Astrocyte of the cerebellum (primary cell): ENCODE measurements at places on chromosomes 6 and 20.

DNA sequence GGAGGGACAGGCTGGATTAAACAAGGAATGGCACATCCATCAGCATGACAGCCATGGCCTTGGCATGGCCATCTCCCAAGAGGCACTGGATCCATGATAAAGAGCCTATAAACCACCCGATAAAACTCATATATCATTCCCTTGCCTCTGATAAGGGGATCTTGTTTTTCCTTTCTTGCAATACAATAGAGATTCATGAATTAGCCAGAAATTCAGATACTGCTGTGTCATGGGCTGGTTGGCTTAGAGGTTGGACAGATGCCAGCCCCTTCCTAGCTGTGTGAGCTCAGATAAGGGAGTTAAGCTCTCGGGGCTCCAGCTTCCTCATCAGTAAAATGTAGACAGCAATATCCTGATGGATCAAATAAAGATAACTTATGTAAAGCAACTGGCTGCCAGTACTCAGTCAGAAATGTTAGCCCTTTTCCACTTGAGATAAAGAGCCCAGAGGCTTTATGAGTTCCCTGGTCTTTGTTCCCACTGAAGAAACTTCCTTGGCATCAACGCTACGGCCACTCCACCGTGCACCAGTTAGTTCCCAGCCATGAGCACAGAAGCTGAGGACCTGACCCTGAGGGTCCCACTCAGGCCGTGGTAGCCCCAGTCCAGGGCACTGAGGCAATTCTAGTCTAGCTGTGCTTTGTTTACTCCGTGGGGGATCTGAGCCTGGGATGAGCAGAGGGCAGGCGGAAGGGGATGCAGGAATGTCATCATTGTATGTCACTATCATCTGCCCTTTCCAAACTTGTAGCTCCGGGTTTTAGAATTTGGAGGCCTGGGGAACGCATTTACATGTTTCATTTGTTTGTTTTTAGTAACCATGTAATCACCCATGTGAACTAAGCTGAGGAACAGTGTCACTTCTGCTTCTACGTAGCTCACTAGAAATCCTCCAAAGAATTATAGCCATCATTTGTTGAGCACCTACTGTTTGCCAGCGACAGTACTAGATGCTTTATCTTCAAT is 67.2 kb upstream of the TBC1D7 start:
- DNase-seq, result peak; percentile 64

DNA sequence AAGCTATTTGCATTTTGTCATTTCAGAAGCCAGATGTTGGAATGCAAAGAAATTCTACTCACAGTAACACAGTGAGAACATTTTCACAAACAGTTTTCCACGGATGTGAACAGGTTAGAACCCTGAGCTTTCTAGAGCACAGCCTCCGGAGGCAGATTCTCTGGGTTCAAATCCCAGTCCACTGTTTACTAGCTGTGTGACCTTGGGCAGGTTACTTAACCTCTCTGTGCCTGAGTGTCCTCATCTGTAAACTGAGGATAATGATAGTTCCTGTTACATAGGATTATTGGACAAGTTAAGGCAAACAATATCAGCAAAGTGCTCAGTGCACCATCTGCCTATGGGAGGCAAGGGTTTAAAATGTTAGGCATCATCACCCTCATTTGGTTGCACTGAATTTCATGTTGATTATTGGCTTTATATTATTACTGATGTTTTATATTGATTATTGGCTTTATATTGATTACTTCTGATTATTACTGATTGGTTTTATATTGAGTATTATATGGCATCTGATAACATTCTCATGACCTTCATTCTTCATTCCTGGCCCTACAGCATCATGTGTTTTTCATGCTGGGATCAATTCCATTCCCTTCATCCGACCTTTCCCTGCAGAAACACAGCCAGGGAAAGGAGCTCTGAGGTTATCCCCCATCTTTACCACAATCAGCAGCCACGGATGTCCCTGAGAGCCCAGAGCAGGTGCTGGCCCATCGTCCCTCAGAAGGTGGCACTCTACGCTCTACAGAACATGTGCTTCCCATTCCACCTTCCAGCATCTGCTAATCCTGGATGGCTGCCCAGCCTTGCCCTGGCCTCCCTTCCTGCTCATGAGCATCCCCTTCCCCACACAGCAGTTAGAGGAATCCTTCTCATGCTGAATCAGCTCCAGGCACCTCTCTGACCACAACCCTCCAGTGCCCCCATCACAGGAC is 283.1 kb downstream of the PREX1 start:
- DNase-seq, result no peak

DNA sequence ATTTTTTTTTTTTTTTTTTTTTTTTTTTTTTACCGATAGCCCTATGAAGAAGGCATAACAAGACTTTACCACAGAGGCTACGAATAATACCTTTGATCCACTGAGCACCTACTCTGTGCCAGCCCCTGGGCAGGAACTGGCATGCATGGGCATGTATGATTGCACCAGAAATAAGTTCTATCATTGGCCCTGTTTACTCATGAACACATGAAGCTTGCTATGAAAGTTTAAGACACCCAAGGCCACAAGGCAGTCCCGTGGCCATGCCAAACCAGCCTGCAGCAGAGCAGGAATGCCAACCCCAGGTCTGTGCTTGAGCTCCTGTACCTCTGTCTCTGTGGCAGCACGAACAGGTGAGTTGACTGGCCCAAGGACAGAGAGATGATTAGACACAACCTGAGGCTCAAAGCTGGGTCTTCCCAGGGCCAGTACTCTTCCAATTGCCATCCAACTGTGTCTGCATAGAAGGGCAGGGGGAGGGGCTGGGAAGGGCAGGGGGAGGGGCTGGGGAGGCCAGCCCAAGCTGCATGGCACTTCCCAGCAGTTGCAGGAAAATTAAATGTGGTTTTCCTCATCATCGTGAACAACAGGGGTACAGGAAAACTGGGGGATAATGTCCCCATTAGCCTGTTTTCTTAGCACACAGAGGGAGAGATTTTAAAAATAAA is 63.5 kb downstream of the LRFN2 start:
- no peak for DNase-seq

DNA sequence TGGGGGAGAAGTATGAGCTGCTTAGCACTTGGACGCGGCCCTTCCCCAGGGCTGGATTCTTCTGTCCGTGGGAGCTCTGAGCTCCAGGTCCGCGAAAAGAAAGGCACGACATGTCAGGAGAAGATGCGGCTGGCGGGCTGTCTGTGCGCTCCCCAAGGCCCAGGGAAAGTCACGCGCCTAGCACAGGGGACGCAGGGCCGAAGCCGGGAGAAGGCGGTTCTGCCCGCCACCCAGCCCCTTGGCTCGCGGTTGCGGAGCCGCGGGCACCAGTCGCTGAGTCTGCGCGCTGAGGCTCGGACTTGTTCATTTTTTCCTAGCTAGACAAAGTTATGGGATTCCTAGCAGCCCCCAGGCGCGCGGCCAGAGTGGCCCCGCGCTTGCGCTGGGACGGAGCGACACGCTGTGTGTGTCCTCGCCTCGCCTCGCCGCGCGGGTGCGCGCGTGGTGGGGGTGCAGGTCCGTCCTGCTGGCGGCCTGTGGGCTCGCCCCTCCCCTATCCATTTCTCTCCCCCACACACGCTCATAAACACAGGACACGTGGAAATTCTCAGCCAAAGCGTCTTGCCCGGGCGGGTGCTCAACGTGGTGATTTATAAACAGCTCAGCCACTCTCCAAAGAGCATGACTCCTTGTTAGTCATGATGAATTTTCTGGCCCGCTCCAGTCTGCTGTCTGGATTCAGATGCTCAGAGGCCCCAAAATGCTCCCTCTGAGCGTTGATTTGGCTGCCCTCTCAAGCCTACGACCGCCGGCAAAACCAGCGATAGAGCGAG is 1.9 kb upstream of the POU3F2 start:
- DNase-seq, result no peak

GRCh38 chr6:35496036-35496840 is 641 bp downstream of the TEAD3 start:
- DNase-seq, result no peak

DNA sequence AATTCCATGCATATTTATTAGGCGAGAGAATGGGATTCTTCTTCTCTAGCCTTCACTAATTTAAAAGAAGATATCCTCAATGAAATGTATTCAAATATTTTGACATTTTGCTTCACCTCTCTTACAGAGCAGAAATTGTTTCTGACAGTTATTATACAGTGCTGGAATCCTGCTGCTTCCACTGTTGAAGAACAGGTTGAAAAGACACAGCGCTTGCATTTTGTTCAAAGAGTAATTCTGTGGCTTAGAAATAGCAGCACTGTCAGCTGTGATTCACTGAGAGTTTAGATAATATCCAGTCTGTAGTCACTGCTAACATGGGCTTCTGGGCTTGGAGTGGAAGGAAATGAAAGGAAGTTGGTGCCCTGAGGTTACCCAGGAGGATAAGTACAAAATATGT is 117.1 kb upstream of the FBXL4 start:
- DNase-seq, result no peak

- no peak for DNase-seq
Measured at GRCh38 chr20:33463332-33464101, 20.0 kb upstream of the SNTA1 start.

DNA sequence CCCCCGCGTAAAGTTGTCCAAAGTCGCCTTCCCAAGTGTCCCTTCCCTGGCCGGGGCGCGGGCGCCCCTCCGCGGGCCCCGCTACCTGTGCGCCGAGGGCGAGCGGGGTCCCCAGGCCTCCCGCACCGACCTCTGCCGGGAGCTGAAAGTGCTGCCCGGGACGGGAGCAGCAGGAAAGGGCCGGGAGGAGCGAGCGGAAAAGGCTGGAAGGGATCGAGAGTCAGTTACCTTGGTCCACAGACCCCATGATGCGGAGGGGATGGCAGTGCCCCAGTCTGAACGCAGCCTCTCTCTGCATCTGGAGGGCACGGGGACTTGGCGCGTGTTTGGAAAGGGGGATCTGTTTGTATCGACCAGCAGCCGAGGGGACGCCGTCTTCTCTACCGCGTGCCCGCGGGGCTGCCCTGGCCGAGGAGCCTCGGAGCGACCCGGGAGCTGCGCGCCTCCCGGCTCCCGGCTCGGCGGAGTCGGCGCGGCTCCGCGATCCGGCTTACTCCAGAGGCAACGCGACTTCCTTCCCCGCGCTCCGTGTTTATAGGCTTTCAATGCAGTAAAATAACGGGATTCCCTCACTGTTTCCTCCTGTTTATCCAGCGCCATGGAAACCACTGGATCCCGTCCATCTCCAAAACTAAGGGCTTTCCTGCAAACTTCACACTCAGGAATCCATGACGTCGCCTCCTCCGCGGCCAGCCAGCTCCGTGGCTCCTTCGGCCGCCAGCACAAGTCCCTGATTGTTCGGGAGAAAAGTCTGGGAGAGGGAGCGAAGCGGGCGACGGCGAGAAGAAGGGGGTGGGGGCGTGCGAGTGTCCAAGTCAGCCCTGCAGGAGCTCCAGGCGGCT is 20.0 kb upstream of the NFATC2 start:
- peak; percentile 96 for DNase-seq

GRCh38 chr20:63290677-63291472 is 2.1 kb upstream of the COL20A1 start:
- no peak for DNase-seq

- DNase-seq, result no peak
Measured at GRCh38 chr20:37392441-37393195, 46.7 kb downstream of the SRC start.

- DNase-seq, result peak; percentile 63
Measured at GRCh38 chr20:2102585-2103460, 1.2 kb downstream of the STK35 start.

DNA sequence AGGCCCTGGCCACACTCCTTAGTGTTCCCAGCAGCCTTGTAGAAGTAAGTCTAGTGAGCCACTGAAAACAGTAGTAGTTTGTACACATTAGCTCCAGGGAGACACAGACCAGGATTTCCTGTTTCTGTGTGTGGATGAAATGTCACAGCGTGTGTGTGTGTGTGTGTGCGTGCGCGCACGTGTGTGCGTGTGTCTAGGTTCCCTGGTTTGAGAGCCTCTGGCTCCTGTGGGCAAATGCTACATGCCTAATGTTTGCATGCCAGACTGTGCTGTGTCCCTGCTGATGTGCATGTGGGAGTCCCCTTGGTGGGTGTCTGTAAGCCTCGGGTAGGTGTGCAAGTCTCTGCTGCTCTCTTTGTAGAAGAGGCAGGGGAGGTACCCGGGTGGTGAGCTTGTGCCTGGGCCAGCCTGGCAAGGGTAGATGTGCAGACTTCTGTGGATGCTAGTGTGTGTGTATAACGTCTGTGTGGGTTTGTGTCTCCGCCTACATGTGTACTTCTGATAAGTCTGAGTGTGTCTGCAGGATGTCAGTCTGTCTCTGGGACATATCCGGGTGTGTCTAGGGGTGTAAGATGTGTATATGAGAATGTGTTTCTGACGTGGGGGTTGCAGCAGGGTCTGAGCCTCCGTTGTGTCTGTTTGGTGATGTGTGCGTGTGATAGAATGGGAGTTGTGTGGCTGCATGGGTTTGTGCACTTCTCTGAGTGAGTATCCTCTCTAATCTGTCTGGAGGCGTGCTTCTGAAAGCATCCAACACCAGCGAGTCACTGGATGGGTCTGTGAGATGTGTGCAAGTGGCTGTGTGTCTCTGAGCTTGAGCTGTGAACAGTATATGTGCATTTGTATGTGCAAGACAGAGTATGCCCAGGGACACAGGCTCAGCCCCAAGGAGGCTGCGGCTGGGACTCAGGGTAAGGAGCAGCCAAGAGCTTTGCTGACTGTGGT is 19.0 kb upstream of the TLDC2 start:
- DNase-seq, result no peak

DNA sequence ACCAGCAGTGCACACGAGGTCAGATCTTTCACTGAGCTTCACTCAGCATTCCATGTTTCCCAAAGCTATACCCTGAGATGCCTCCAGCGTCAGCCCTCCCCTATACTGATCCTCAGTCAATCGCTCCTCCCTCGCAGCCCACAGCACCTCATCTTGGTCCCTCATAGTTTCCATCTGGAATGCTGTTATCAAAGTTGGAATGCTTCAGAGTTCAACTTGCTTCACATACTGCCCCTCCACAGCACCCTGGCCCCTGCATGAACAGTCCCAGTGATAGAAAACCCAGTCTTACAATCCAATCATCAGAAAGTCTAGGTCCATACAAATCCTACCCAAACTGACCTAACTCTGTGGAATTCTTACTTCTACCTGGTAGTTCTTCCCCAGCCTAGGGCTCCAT is 20.0 kb downstream of the SPAG4 start:
- DNase-seq, result no peak

DNA sequence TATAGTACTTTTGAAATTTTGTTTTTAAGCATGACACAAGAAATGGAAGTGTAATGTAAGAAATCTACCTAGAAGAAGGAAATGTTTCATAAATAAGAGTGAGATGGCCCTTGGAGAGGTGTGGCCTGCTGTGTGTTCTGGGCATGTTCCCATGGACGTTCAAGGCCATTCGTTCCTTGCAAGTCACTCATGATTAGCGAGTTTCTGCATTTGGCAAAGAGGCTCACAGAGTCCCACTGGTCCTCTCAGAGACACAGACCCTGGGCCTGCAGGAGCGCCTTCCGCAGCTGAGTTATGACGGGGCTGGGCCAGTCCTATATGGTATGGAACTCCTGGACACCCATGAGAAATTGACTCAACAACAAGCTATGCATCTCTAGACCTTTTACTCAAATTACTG is 7.2 kb downstream of the THBS2 start:
- no peak for DNase-seq

- no peak for DNase-seq
Measured at GRCh38 chr6:144364782-144365181, 79.6 kb downstream of the UTRN start.
